ENCODE measurements at places on chromosomes 3 and 15. TPM values are rescaled to one million over a fixed set of nuclear protein-coding genes. Genes with fewer than 3 reads are reported as not detected.

The MORC1 gene
- total RNA-seq = not detected

The WDR93 gene
- not detected for total RNA-seq

The NAALADL2 gene
- total RNA-seq = 0.34 TPM

The BFSP2 gene
- total RNA-seq = not detected

The TEX55 gene
- total RNA-seq = not detected

The NEK10 gene
- 2.3 TPM for total RNA-seq

The AHSG gene
- total RNA-seq = not detected

The ACTL6A gene
- 139 TPM for total RNA-seq
